ENCODE measurements at places on chromosomes 6 and 20.

GRCh38 chr6:139518556-139519091 lies 144.2 kb upstream of the CITED2 start:
- no peak for DNase-seq

DNA sequence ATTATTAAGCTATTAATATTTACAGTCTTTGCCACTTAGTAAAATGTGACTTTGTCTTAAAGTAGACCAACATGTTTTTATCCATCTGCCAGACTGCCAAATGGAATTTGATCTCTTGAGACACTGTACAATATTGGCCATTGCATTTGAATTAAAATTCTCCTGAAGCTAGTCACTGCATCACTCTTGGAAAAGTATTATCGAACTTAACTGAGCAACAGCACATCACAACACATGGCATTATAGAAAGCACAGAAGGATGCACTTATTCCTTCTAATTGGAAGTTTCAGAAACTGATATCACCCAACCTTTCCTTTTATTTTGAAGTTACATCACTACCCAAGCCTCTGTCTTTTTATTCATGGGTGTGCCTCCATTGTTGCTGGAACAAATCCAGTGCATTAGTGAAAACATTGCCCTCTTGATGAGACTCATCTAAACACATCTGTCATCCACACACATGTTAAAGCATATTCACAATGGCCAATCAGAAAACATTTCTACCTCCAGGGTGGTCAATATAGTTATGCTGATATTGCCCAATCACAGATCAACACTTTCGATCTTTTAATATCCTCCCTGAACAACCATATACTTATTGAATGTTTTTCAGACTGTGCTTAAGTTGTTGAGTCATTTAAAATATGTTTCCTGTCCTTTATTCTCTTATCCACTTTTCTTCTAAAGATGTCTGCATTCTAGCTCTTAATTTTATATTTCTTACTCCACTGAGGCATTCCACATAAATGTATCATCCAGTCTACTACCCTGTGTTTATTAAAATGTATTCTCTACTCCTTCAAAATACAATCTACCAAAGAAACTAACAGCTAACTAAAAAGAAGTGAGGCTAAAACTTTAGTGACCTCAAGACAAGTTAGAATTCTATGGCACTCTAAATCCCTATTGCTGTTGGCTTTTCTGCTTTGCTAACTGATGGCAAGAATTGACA lies 535.0 kb downstream of the RFPL4B start:
- DNase-seq = no peak

DNA sequence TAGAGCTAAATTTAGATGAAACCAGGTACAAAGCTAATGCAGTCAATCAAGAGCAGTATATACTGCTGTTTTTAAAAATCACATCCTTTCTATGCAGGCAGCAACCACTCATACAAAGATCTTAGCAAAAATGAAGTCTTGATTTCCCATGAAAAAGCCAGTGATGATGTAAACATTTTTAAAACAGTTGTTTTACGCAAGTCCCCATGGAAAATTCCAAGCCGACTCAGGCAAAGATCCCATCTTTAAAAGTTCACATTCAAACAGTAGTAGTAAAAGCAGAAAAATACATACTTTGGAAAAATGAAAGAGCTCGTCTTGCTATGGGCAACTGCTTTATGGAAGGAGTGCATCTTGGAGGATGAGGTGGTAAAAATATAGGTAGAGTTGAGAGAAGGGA lies 84.0 kb downstream of the RCAN2 start:
- DNase-seq = no peak

DNA sequence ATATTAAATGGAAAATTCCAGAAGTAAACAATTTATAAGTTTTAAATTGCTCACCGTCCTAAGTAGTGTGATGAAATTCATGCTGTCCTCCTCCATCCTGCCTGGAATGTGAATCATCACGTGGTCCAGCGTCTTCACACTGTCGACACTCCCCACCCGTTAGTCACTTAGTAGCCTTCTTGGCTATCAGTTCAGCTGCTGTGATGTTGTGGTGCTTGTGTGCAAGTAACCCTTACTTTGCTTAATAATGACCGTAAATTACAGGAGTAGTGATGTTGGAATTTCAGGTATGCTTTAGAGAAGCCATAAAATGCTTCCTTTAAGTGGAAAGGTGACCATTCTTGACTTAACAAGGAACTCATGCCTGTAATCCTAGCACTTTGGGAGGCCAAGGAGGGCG lies 25.2 kb downstream of the RIOK1 start:
- no peak for DNase-seq

DNA sequence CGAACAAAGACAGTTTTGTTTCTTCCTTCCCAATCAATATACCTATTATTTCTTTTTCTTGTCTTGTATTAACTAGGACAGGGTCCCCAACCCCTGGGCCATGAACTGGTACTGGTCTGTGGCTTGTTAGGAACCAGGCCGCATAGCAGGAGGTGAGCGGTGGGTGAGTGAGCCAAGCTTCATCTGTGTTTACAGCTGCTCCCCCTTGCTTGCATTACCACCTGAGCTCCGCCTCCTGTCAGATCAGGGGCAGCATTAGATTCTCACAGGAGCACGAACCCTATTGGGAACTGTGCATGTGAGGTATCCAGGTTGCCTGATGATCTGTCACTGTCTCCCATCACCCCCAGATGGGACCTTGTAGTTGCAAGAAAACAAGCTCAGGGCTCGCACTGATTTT lies 151.9 kb downstream of the CDKAL1 start:
- DNase-seq = no peak

DNA sequence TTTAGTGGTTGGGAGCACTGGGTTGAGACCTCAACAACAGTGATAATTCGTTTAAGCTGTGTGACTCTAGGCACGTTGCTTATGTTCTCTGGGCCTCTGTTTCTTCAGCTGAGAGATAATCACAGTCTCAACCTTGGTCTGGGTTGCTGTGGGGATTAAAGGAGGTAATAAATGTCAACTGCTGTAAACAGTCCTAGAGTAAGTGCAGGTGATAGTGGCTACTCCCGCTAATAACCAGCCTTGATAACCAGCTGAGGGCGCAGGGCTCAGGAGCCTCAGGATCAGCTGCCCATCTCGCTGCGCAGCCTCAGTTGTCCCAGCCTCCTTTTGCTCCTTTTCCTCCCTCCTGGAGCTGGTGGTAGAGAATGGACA lies 58.0 kb downstream of the JARID2 start:
- no peak for DNase-seq

DNA sequence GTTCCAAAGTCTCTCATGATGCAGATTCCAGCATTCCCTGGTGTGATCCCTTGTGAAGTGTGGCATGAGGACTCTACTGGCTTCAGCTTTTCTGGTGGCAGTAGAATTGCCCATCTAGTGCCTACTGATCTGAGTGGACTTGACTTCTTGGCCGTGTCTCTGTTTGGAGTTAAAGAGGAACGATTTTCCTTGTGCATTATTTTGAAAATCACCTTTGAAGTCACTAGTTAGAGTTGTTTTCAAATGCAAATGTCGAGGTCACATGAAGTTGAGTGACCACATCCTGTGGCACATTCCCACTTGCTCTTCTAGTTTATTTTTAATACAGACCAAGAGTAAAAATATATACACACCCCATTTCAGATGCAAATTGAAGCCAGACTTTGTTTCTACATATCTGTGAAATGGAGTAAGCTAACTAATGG lies 270.7 kb upstream of the TAB2 start:
- DNase-seq = no peak

GRCh38 chr20:9139106-9139833 lies 70.4 kb downstream of the PLCB4 start:
- no peak for DNase-seq

DNA sequence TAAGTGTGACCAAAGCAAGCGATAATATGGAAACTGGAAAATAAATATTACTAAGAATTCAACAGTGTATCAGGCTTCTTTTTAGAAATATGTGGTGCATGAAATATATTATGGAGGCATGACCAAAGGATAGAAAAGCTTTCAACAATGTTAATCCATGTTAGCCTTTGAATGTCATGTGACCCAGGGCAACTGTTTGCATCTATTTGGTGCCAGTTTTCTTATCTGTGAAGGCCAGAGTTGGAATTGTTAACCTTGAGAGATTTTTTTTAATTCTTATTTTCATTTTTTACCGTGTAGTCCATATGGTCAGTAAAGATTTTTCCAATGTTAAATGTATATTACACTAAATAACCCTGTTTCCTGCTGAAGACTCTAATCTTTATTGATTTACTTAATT lies 411.1 kb downstream of the BCKDHB start:
- DNase-seq = no peak
